Heart left ventricle (tissue), 16 donors: ENCODE measurements at places on chromosomes 11 and 22.

GRCh38 chr22:29040385-29041275 is 21.0 kb downstream of the C22orf31 start:
- peak; percentile 57 for DNase-seq

GRCh38 chr22:37953437-37954179 is at the start of the genes C22orf23 and POLR2F:
Gene C22orf23, minus strand, starts transcription at chr22:37953601. Its CDS starts 452 bp downstream, at chr22:37953149.
Gene POLR2F, plus strand, starts transcription at chr22:37953699. Its CDS starts 89 bp downstream, at chr22:37953788.
- DNase-seq: peak; percentile 99

GRCh38 chr11:113286509-113287497 is 27.6 kb upstream of the TTC12 start:
- peak; percentile 39 for DNase-seq

DNA sequence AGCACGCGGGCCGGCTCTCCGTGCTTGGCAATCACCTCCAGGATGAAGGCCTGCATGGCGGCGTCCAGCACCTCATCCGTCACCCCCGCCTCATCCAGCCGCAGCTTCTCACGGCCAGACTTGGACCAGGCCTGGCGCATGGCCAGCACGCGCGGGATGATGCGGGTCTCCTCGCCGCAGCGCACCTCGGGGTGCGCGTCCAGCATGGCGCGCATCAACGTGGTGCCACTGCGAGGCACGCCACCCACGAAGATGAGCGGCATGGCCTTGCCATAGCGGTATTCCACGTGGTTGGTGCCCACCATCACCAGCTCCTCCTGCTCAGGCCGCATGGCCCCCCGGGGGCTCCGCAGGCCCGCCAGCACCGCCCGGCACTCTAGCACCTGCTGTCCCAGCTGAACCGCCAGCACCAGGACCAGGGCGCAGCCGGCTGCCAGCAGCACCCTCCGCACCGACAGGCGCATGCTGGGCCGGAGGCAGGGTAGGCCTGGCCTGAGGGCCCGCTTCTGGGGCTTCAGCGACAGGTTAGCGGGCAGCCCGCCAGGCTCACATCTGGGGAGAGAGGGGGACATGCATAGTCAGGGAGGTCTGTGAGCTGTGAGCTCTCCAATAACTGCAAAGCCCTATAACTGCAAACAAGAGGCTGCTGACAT is 29.0 kb upstream of the TFIP11 start:
- no peak for DNase-seq

DNA sequence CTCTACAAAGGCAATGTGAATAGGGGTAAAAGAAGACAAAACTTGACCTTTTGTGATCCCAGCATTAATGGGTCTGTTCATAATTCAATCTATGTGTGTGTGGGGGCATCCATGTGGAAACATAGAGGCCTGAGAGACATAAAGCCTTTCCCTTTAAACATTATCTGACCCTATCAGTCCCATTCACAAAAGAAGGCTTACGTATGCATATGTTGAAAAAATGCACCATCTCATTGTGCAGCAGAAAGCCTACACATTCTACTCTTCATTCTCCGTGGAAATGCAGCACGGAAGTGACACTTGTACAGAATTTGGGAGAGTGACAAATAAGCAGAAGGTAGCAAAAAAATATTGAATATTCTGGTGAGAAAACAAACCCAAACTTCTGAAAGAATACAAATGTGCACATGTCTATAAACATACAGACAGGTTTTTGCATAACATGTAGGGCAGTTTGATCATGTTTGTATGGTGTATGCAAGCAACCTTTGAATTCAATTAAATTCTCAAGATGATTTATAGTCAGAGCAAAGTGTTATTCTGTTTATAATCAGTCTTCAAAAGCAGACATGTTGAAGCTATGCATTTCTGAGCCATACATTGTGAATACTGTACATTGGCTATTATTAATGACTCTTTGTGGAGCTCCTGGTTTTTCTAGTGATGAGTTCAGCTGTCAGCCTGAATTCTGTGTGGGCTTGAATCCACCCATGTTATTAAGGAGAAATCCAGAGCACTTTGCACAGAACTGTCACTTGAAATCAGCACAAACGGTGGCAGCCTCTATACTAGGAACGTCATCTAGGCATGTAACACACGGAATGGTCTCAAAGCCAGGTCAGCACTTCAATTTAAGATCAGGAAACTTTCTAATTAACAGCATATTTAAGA is 236.8 kb downstream of the DCDC1 start:
- no peak for DNase-seq
